Activated T-helper 9 cell treated with anti-CD3 and anti-CD28 coated beads, Interleukin-2, amount 50 U/mL, for 16 hours (primary cell): ENCODE measurements at places on chromosomes 2 and 18.

DNA sequence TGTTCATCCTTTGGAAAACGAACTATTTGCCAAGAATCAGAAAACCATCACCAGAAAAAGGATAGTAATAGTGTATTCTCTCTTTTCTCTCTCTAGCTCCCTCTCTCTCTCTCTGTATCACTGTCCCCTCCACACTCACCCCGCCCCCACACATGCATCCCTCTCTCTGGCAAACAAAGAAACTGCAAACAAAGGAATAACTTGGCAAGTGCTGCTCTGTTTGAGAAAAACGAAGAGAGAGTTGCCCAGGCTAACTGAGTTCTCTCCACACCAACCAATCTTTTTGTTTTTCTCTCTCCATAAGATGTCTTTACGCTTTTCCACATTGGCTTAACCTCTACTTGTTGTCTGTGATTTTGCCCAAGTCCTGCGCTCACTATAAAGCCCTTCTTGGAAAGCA, 316.2 kb downstream of the EPHA4 start:
- no peak for DNase-seq

GRCh38 chr2:101047774-101048173, 45.7 kb downstream of the RPL31 start:
- DNase-seq = no peak

- DNase-seq = no peak
These were observed 233.2 kb upstream of the PARD3B start for GRCh38 chr2:204312105-204312504.

DNA sequence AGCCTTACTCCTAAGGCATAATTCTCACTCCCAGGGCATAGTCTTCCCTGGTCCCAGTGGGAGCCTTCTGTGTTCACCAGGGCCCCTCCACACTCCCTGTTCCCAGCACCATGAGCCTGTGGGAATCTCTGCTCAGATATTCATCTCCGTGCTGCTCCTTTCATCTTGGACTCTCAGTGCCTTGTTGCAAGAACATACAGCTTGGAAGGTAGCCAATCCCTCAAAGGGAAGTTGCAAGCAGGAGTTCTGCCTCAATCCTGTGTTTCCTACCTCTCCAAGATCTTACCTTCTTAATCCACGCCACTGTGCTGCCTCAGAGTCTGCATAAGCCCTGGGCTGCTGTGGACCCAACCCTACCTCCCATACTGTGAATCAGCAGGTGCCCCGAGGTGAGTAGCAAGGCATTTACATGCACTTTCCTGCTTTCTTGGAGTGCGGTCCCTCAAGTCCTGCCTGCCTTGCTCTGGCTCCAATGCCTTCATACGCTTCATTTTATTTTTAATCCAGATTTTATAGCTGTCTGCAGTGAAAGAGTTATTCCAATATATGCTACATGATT, 413.8 kb upstream of the RAB6C start:
- DNase-seq = no peak
